ENCODE measurements at places on chromosomes 2 and 18. TPM values are rescaled to one million over a fixed set of nuclear protein-coding genes. Genes with fewer than 3 reads are reported as not detected.
A peak's percentile ranks its signal among the peaks of the same experiment; 100 is the strongest.

The STAT4 gene
- 0.39 TPM for total RNA-seq

The GPR45 gene
- total RNA-seq, result not detected

The AQP12A gene
- total RNA-seq, result 1.2 TPM

The KIAA2012 gene
- not detected for total RNA-seq

The L3MBTL4 gene
- total RNA-seq, result 7.5 TPM

The REG3A gene
- total RNA-seq, result not detected

The INPP5D gene
- total RNA-seq, result 40.4 TPM

The CFAP65 gene
- total RNA-seq, result not detected

GRCh38 chr18:39232490-39232889 is 1666.9 kb upstream of the CELF4 start:
- H3K27ac ChIP-seq, result no peak overlapping the region
- H3K27me3 ChIP-seq, result no peaks in the 10 kb centered on the region
- H3K4me1 ChIP-seq, result no peaks in the 10 kb centered on the region

DNA sequence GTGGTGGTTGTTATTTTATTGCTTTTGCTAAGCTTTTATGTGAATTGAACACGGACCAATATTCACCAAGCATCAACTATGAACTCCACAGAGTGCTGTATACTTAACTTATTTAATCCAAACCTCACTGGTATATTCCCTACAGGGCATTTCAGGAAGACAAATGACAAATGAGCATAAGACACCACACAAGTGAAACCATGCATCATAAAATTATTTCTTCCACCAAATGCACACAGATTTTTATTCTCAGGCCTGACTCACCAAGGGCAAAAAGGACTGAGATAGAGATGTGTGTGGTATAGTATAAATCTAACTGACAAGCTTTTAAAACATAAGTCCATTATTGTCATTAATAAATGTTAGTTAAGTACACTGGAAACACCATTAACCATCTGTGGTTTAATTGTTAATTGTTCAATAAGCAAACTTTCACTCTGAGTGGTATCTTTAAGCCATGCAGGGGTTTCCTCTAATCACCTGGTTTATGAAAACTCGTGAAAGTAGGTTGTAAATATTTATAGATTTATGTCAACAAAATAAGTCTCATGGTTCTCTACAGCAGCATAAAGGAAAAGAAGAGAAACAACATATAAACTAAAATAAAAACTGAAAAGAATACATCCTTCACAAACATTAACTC is 77.6 kb upstream of the CRIM1 start:
- H3K36me3 ChIP-seq, result no peaks in the 10 kb centered on the region
- no peaks in the 10 kb centered on the region for H3K4me1 ChIP-seq
- no peak overlapping the region for H3K27ac ChIP-seq
- DNase-seq, result no peak
- no peaks in the 10 kb centered on the region for H3K27me3 ChIP-seq

DNA sequence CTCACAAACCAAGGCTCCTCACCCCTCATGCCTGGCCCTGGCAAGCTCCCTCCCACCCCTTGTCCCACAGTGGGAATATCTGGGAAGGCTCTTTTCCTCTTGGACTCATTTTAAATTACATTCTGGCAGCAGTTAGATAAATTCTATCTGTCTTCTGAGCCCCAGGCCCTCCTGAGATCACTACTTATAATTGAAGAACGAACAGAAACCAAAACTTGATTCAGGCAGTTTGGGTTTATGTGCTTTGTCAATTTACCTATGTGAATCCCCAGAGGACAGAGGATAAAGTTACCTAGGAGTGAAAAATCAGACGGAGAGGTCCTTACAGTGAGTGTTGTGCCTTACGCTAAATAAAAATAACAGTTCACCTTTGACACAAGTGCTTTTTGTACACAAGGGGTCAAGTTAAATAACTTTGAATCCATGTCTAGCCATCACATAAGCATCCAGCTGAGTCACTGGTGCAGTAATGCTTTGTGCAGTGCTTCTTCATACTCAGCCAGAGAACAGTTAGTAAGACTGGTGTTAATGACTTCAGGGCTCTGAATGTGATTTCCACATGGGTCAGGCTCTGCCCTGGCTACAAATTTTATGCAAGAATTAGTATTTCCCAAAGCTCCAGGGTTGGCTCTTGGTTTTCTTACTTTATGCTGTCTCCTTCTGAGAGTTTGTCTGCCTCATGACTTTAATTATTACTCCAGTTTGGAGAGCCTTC is 329.3 kb downstream of the INSIG2 start:
- H3K27me3 ChIP-seq, result no peaks in the 10 kb centered on the region
- H3K36me3 ChIP-seq, result no peaks in the 10 kb centered on the region
- no peaks in the 10 kb centered on the region for H3K4me1 ChIP-seq
- no peak overlapping the region for H3K27ac ChIP-seq
- DNase-seq, result no peak

DNA sequence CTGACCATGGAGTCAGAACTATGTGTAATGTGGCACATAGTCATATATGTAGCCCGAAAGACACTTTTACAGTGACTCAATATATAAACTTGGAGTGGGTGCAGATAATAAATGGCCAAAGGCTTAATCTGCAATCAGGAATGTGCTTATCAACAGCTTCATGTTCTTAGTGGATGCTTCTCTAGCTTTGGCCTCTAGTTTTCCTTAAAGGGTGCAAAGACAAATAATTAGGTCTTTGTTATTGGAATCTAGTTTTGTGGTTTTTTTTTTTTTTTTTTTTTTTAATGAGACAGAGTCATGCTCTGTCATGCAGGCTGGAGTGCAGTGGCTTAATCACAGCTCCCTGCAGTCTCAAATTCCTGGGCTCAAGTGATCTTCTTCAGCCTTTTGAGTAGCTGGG is 625.6 kb downstream of the EPHA4 start:
- no peaks in the 10 kb centered on the region for H3K36me3 ChIP-seq
- no peak overlapping the region for H3K4me3 ChIP-seq
- peaks cover 7% of the 10 kb centered on the region for H3K27me3 ChIP-seq
- no peak for DNase-seq

DNA sequence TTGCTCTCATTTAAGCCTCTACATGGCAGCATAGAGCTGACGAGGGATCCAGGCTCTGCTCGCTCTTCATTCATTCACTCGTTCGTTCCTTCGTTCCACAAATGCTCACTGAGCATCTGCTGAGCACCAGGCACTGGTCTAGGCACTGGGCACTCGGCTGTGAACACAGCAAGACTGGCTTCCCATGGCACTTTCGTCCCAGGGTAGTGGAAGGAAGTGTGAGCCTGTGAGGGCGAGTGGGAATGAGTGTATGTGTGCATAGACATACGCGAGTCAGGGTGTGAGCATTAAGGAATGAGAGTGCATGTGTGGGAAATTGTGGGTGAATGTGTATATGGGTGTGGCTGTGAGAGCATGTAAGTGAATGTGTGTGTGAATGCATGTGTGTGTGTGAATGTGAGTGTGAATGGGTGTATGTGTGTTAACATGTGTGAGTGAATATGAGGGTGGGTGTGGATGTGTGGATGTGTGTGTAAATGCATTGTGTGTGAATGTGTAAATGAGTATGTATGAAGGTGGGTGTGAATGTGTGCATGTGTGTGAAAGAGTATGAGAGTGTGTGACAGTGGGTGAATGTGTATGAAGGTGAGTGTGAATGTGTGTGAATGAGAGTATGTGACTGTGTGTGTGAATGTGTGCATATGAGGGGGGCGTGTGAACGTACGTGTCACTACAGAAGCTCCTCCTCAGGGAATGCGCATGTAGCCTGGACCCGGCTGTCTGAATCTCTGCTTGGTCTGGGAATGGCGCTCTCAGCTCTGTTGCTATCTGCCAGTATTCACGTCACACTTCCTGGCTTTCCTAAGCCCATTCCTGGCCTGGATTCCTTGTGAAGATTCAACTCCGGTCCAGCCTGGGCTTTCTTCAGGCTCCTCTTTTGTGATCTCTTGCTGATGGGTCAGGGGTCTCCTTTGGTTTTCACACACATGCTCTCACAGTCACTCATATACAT is 28.8 kb downstream of the SNORC start:
- no peak overlapping the region for H3K27ac ChIP-seq
- no peaks in the 10 kb centered on the region for H3K4me1 ChIP-seq
- DNase-seq, result no peak
- no peak overlapping the region for H3K4me3 ChIP-seq
- H3K27me3 ChIP-seq, result no peaks in the 10 kb centered on the region

DNA sequence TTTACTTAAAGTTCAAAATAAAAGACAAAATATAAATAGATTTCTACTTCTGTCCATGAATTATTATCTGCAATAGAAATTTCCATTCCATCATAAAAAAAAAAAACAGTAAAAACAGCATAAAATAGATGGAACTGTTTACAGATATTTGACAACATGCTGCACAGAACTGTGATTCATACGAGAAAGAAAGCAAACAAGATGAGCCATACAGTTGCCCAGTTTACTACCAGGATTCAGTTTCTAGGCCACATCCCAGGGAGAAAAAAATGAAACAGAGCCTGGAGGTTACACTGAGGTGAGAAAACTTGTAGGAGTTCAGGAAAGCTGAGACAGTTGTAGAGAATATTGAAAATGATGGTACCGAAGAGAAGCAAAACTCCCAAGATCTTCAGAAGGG is 1426.9 kb upstream of the ACVR2A start:
- no peak overlapping the region for H3K4me3 ChIP-seq
- no peaks in the 10 kb centered on the region for H3K27me3 ChIP-seq
- no peaks in the 10 kb centered on the region for H3K36me3 ChIP-seq

GRCh38 chr2:136801661-136802060 is 36.3 kb downstream of the THSD7B start:
- no peaks in the 10 kb centered on the region for H3K36me3 ChIP-seq
- no peaks in the 10 kb centered on the region for H3K4me1 ChIP-seq
- no peak overlapping the region for H3K27ac ChIP-seq
- H3K27me3 ChIP-seq, result no peaks in the 10 kb centered on the region

DNA sequence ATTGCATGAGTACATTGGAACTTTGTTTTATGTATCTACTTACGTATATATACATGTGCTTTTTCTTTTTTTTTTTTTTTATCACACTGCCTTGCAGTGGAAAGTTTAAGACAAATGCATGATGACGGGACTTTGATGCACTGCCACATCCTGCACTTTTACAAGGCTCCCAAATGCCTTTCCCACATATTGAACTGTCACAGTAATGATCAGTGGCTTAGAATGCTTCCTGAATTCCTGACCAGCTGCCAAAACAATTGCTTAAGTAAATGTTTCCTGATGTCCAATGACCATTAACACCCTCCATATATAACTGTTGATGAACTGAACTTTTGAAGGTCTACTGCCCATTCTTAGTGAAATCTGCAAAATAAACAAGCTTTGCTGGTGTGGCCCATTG is 60.2 kb downstream of the LYPD6B start:
- H3K4me3 ChIP-seq, result no peak overlapping the region
- H3K27me3 ChIP-seq, result no peaks in the 10 kb centered on the region
- H3K36me3 ChIP-seq, result no peaks in the 10 kb centered on the region

DNA sequence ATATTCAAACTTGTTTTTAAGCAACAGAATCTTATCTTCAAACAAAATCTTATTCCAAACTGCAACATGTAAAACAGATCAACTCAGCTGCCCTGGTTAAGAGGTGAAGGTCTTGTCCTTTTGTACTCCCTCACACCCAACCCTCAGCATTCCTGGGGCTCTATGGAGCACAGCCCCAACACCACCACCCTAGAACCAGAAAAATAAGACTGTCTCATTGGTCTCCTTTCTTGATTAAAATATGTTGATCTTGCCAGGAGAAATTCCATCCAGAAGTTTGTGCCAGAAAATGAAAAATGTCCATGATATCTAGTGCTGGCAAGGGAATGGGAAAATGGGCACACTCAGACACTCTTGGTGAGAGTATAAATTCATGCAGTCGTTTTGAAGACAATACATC is 62.1 kb upstream of the TMEM17 start:
- H3K27me3 ChIP-seq, result no peaks in the 10 kb centered on the region
- no peak overlapping the region for H3K4me3 ChIP-seq
- no peaks in the 10 kb centered on the region for H3K36me3 ChIP-seq
- H3K4me1 ChIP-seq, result peaks cover 26% of the 10 kb centered on the region
- H3K27ac ChIP-seq, result peak overlapping the region; percentile 82

DNA sequence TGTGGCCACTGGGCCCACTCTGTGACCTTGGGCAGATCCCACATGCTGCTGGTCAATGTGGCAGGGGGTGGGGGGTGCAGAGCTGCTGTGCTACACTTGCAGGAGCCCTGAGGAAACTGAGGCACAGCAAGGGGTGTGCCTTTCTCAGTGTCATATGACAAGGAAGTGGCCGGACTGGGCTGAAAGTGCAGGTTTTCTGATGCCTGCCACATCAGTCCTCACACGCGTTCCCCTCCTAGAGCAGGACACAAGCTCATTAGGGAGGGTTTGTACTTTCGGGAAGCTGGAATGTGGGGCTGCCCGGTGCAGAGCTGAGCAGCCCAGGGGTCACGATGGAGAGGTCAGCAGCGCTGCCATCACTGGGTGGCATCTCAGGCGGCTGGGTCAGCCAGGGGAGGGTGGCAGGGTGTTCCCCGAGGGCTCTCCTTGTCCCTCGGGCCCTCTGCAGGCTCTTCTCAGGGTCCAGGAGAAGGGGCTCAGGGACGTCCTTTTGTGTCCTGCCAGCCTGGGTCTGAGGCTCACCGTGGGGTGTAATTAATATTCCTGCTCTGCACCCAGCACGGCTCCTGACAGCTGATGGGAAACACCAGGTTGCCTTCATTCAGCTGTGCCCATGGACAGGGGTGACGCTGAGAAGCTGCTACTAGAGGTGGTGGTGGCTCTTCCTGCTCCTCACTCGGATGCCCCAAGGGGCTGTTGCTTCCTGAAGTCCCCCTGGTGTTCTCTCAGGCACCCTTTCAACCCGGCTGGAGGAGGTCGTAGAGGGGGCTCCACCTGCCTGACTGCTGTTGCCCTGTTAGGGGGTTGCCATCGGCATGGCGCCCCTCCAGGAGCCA is 62.1 kb upstream of the HDAC4 start:
- H3K27ac ChIP-seq, result no peak overlapping the region
- H3K4me3 ChIP-seq, result no peak overlapping the region
- H3K36me3 ChIP-seq, result no peaks in the 10 kb centered on the region
- no peak for DNase-seq
- peaks cover 16% of the 10 kb centered on the region for H3K4me1 ChIP-seq
- H3K27me3 ChIP-seq, result no peaks in the 10 kb centered on the region

GRCh38 chr2:119580550-119581072 is 36.4 kb downstream of the CFAP221 start:
- no peak overlapping the region for H3K27ac ChIP-seq
- H3K4me3 ChIP-seq, result no peak overlapping the region
- no peak for DNase-seq
- no peaks in the 10 kb centered on the region for H3K27me3 ChIP-seq

GRCh38 chr18:76376668-76377358 is 118.2 kb downstream of the ZNF516 start:
- H3K4me3 ChIP-seq, result no peak overlapping the region
- peaks cover 26% of the 10 kb centered on the region for H3K4me1 ChIP-seq
- peaks cover 9% of the 10 kb centered on the region for H3K36me3 ChIP-seq

GRCh38 chr2:42886921-42887320 is 94.5 kb upstream of the HAAO start:
- DNase-seq, result no peak
- H3K4me1 ChIP-seq, result no peaks in the 10 kb centered on the region
- H3K4me3 ChIP-seq, result no peak overlapping the region
- H3K27me3 ChIP-seq, result no peaks in the 10 kb centered on the region
- no peaks in the 10 kb centered on the region for H3K36me3 ChIP-seq
- H3K27ac ChIP-seq, result no peak overlapping the region
